ENCODE measurements at places on chromosomes 4 and X.

- DNase-seq: no peak
Measured at GRCh38 chr4:80225595-80225994, 28.3 kb downstream of the PRDM8 start.

- DNase-seq: peak; percentile 21
Measured at GRCh38 chr4:112288455-112288854, 2.8 kb upstream of the TIFA start.

GRCh38 chr4:120918788-120919187, 3.7 kb downstream of the PRDM5 start:
- DNase-seq: no peak

DNA sequence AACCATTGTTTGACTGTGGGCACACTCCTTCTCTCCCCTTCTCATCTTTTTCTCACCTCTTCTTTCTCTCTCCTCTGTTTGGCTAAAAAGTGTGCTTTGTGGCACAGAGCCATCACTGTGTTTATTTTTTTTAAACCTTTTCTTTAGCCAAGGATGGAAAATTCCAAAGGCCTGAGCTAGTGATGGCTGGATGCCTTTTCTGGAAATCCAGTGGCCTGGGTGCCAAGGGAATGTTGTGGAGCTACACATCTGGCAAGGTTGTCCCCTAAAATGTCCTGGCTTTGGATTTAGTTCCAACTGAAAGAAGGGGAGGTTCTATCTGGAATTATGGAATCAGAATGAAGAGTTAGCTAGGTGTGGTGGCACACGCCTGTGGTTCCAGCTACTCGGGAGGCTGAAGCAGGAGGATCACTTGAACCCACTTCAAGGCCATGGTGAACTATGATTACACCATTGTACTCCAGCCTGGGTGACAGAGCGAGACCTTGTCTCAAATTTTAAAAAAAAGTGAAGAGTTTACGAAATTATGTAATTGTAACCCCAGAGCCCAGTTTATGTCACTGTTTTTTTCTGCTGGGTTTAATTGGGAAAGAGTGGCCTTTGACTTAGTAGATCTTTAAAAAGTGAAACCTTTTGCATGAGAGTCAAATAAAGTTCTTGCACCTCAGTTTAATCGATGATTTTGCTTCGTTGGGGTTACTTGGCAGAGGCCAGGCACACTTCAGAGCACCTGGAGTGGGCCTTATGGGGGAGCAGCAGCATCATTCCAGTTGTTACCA, 17.7 kb downstream of the DOCK11 start:
- DNase-seq: no peak

GRCh38 chr4:75484190-75484589, 30.0 kb downstream of the RCHY1 start:
- no peak for DNase-seq

DNA sequence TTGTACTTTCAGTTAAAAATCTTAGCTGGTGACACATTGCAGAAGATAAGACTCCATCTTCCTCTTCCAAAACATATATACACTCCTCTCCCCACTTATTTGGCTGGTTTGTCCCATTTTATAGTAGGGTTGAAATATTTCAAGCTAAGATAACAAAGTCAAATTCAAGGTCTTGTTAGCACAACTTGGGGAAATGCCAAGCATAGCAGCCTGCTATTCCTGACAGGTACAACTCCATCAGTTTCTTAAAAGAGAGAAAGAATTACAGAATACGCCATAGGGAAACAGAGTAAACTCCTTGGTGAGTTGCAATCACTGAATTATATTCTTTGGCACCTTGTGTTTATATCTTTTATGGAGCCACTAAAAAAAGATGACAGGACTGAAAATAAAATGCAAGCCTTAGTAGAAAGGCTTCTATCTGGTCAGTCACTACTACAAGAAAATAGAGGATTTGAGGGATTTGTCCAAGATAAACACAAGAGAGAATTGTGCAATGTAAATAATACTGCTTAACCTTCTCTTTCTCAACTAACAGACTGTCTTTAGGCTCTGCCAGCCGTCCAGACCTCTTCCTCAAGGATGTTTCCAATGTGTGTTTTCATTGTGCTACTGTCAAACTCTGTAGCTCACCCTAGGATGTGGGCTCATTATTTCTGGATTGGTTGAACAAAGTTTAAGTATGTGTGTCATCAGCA, 170.3 kb downstream of the VEGFC start:
- DNase-seq: no peak

DNA sequence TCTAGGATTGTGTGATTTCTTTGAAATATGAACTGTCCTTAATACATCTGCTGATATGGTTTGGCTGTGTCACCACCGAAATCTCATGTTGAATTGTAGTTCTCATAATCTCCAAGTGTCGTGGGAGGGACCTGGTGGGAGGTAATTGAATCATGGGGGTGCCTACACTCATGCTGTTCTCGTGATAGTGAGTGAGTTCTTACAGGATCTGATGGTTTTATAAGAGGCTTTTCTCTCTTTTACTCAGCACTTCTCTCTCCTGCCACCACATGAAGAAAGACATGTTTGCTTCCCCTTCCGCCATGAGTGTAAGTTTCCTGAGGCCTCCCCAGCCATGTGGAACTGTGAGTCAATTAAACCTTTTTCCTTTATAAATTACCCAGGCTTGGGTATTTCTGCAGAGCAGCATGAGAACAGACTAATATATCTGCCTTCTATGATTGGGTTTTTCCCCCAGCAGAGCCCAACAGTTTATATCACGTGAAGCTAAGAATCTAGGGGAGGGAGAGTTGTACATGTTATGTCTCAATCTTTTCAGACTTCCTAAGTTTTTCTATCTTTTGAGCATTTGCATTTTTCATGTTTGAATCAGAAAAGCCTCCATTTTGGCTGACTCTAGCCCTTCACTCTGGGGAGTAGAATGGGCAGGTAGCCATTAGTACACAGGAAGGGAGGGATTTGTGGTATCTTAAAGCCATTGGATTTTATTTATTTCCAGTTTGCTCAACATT, 58.9 kb downstream of the PLAC1 start:
- no peak for DNase-seq

DNA sequence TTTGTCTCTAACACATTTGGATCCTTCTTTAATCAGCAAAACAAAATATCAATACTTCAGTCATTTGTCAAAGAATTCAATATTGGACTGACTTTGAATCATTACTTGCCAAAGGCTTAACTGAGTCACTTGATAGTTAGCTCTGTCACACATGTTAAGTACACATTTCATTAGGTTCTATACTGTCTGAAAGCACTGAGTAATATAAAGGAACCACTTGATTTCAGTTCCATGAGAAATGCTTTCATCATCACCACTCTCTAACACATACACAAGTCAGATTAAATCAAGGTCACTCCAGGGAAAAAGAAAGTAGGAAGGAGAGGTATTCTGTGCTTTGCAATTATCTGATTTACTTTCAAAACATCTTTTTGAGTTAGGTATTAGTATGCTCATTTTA, 1233.1 kb downstream of the C4orf33 start:
- no peak for DNase-seq

- no peak for DNase-seq
Measured at GRCh38 chr4:91304292-91304691, 999.5 kb upstream of the GRID2 start.

- DNase-seq: no peak
Measured at GRCh38 chr4:78061939-78062570, 4.9 kb downstream of the FRAS1 start.

GRCh38 chr4:10087152-10087791, 29.3 kb downstream of the WDR1 start:
- DNase-seq: no peak
